Articular chondrocyte of knee joint (primary cell): ENCODE measurements at places on chromosomes 5 and 9. TPM values are rescaled to one million over a fixed set of nuclear protein-coding genes. Genes with fewer than 3 reads are reported as not detected.

OGN gene
- total RNA-seq, result 222 and 267 TPM in 2 replicates

ACOT12 gene
- not detected in 2 replicates for total RNA-seq

C1QTNF3 gene
- total RNA-seq, result 2.9 and 3.2 TPM in 2 replicates

CYLC2 gene
- total RNA-seq, result not detected in 2 replicates

KCNT1 gene
- total RNA-seq, result not detected in 2 replicates

SLCO6A1 gene
- total RNA-seq, result not detected in 2 replicates

PPP3R2 gene
- total RNA-seq, result not detected in 2 replicates

PCDHA13 gene
- 0.11 and 0.13 TPM in 2 replicates for total RNA-seq

MSANTD3 gene
- 66.2 and 68.7 TPM in 2 replicates for total RNA-seq

CDH18 gene
- total RNA-seq, result under 0.01 and 0.22 TPM in 2 replicates

RMI1 gene
- total RNA-seq, result 6.1 and 8.8 TPM in 2 replicates

GMCL2 gene
- not detected in 2 replicates for total RNA-seq

LSM11 gene
- 3.9 and 5.5 TPM in 2 replicates for total RNA-seq

CNTNAP3 gene
- 0.39 and 1.2 TPM in 2 replicates for total RNA-seq

ITGA2 gene
- total RNA-seq, result 1.4 and 4.4 TPM in 2 replicates

CD74 gene
- total RNA-seq, result 2.0 and 5.9 TPM in 2 replicates

FPGS gene
- 52.8 and 98.8 TPM in 2 replicates for total RNA-seq
